Chondrocyte (in vitro differentiated cells): ENCODE measurements at places on chromosomes 4 and X.

DNA sequence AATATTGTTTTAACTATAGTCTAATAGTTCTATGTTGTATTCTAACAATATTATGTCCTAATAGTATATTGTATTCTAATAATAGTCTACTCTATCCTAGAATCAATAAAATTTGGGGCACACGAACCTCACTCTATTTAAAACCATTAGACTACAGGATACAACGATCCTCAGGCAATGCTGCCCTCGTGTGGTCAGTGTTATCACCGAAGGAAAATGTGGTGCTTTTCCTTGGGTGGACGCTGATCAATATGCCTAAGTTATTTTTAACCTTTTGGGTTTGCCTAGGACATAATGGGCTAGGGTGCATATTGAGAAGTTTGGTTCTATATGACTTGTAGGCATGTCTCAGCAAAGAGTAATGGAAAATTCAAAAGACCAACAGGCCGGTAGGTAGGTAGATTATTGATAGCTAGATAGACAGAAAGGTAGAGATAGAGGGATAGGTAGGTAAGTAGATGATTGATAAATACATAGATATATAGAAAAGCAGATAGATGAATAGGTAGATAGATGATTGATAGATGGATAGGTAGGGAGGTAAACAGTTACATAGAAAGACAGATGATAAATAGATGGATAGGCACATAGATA is 75.1 kb downstream of the PRKX start:
- no peak for DNase-seq

- DNase-seq = no peak
Observed at GRCh38 chr4:158863296-158863695, 94.5 kb downstream of the FNIP2 start.

DNA sequence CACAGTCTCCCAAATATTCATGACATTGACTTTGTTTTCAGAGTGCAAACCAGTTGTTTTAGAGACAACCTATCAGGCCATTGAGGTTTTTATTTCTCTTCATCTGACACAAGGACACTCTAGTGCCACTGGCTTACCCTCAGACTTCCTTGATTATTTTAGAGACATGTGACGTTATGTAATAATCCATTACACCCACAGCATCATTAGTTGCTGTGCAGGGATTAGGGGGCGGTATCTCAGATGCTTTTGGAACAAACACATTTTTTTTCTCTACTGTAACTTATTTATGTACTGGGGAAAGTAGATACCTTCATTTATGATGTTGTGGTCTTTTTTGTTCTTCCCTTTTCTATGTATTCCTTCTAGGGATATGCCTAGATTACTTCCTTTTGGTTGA is 2293.1 kb downstream of the PCDH7 start:
- DNase-seq = no peak

- DNase-seq = no peak
Observed at GRCh38 chr4:183082053-183082452, 17.0 kb upstream of the WWC2 start.

DNA sequence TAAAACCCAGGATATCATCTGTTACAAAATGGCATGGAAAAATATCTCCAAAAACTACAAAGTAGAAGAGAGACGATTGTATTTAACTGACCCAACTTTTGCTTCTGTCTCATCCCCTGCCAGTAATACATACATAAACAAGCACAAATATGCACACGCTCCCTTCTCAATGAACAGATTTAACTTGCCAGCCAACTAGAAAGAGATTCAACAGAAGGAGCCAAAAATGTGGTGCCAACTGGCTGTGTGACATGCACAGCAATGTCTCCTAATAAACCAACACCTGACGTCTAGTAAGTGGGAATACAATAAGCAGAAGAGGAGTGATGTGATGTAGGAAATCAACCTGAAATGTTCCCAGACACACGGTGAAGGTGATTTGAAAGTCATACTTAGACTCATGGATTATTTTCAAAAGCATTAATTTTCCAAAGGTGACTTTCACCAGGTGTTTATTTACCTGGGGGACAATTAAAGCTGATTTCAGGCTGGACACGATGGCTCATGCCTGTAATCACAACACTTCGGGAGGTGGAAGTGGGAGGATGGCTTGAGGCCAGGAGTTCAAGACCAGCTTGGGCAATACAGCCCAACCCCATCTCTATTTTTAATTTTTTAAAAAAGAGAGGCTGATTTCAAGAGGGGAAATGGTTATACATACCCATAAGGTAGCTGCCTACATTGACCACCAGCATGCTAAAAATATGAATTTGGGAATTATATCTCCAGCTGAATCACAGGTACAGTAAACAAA is 33.7 kb downstream of the SH3RF1 start:
- no peak for DNase-seq

DNA sequence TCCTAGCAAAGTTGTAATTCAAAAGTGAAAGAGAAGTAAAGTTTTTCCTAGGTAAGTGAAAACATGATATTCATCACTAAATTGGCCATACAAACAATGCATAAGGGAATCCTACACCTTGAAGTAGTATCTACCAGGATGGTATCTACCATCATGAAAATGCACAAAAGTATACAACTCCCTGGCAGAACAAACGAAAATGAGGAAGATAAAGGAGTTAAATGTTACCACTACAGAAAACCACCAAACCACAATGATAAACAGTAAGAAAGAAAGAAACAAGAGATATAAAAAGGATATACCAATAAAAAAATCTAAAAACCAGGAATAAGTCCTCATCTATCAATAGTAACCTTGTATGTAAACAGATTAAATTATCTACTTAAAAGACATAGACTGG is 26.9 kb downstream of the GK2 start:
- no peak for DNase-seq

GRCh38 chr4:82891707-82892466 is 934 bp upstream of the SEC31A start:
- DNase-seq = no peak

GRCh38 chr4:146282657-146283056 is 68.3 kb downstream of the REELD1 start:
- no peak for DNase-seq

DNA sequence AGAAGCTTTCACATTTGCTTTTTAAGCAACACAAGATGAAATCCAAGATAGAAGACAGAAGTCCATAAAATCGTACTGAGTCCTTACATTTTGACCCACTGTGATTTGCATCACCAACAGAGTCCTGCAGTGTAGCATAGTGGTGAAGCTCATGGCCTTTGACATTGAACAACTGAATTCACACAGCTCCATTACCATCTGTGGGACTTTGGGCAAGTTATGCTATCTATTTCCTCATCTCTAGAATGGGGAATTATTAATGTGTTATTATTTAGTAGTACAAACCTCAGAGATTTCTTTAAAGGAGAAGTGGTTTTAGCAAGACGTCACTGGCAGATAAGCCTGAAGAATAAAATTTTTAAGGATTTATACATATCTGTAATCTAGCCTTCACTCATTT is 10.7 kb downstream of the GPRIN3 start:
- DNase-seq = no peak

GRCh38 chr4:13922459-13922858 is 294.9 kb upstream of the BOD1L1 start:
- no peak for DNase-seq

- peak; percentile 88 for DNase-seq
Observed at GRCh38 chrX:153411255-153411987, at the start of gene ZFP92. TSS of gene ZFP92 (plus strand) at chrX:153411472. CDS start at chrX:153418323, 6,851 bp downstream.

GRCh38 chr4:84151574-84151973 is 347.5 kb downstream of the NKX6-1 start:
- no peak for DNase-seq

- no peak for DNase-seq
Observed at GRCh38 chrX:134712272-134712671, 54.0 kb upstream of the PLAC1 start.

DNA sequence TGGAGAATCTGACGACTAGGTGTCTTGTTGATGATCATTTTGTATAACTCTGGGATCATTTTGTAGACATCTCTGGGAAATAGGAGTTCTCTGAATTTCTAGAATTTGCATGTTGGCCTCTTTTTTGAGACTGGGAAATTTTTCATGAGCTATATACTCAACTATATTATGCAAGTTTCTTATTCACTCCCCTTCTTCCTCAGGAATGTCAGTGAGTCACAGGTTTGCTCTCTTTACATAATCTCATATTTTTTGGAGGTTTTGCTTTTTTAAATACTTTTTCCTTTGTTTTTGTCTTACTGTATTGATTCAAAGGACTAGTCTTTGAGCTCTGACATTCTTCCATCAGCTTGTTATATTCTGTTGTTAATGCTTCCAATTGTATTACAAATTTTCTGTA is 1324.2 kb downstream of the TECRL start:
- DNase-seq = no peak

- DNase-seq = no peak
Observed at GRCh38 chr4:43253541-43253940, 361.0 kb downstream of the GRXCR1 start.

GRCh38 chr4:111362941-111363361 is 740.1 kb upstream of the PITX2 start:
- no peak for DNase-seq

DNA sequence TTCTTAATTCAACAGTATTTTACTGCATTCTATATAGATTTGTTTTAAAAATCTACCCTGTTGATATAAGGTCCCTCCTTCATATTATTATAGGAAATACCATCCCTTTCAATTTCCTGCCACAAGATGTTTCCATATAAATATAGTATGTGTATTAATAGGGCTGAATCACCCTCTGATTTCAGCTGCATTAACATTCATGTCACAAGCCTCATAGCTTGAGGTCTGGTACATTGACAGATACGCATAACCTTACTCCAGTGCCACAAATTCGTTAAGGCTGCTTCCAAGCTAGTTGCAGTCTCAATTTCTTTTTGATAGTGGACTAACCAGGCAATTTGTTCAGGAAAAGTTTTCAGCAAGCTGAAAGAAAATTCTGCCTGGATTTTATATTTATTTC is 128.4 kb downstream of the KLHL34 start:
- no peak for DNase-seq

GRCh38 chrX:24629701-24630100 is 17.4 kb downstream of the PCYT1B start:
- no peak for DNase-seq

GRCh38 chrX:10677490-10677889 is 57.1 kb upstream of the MID1 start:
- no peak for DNase-seq

GRCh38 chrX:110568441-110568840 is 209.8 kb downstream of the RTL9 start:
- no peak for DNase-seq

DNA sequence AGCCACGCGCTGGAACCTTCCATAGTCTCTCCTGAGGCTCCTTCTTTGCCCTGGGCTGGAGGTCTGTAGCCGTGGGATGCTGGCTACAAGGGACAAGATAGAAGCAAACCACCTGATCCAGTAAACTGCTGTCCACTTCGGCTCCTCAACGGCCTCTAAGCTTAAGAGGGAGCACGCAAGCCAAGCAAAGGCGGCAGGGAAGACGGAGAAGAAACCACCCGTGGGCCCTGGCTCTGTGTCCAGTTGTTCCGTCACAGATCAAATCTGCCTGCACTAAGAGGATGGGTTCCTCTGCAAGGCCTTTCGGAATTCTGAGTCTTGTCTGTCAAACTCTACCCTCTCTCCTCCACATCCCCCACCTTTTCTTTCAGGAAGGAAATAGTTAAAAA is 401 bp upstream of the EDNRA start:
- DNase-seq = no peak

DNA sequence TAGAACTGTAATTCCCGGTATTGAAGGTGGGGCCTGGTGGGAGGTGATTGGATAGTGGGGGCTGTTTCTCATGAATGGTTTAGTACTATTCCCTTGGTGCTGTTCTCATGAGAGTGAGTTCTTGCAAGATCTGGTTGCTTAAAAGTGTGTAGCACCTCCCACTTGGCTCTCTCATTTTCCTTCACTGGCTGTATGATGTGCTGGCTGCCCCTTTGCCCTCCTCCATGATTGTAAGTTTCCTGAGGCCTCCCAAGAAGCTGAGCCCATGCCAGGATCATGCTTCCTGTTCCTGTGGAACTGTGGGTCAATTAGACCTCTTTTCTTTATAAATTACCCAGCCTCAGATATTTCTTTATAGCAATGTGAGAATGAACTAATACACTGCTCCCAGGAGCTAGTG is 8.7 kb downstream of the ANXA10 start:
- no peak for DNase-seq
